ENCODE measurements at places on chromosomes 12 and 14. TPM values are rescaled to one million over a fixed set of nuclear protein-coding genes. Genes with fewer than 3 reads are reported as not detected.

CPNE6 gene
- 0.09 TPM for total RNA-seq

DNA sequence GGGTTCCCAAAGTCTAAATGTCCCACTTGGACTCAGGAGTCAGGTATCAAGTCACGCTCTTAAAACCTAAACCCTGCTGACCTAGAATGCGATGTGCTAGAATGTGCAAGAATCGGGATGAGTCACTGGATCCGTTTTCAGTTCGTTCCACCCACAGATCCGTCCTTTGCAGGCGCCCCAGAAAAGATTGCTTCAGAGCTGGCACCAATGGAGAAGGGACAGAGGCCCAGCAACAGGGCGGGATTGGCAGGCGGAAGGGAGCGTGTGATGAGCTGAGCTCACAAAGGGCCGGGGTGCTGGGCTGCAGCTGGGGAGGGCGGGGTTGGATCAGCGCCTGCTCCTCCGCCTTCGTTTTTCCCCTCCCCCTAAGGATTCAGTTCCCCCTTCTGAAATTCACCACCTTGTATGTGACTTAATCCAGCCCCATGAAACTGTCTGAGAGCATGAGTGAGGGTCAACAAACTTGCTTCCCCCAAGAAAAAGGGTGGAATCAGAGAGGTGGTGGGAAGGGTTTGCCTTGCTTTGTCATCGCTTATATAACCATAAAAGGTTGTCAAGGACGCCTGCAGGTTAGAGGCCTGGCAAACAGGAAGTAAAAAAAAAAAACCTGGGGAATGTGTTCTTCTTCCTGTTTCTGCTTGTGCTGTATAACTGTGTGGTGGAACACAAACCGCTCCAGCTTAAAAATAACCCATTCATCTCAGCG is 2.8 kb upstream of the UBC start:
- peak; percentile 97 for DNase-seq

GRCh38 chr12:127980585-127980984 is 286.4 kb upstream of the TMEM132C start:
- DNase-seq = no peak

BLOC1S1 gene
- total RNA-seq = 97.2 TPM

DNA sequence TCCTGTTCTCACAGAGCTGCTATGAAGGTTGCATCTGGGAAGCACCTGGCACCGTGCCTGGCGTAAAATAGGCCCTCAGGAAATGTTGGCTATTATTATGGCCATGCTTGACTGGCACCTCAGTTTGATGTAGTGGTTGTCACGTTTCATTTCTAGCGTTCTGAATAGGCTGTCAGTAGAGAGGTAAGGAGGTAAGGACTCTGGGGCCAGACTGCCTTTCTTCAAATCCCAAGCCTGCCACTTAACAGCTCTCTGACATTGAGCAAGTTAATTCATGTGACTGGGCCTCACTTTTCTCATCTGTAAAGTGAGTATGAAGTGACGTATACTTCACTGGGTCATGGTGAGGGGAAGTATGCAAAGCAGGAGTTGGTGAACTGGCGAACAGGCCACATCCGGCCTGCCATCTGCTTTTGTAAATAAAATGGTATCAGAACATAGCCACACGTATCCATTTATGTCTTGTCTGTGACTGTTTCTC is 196.2 kb downstream of the CACNA1C start:
- no peak for DNase-seq

OASL gene
- total RNA-seq = 5.1 TPM

MTRFR gene
- total RNA-seq = 8.6 TPM

TAS2R9 gene
- total RNA-seq = not detected

DNA sequence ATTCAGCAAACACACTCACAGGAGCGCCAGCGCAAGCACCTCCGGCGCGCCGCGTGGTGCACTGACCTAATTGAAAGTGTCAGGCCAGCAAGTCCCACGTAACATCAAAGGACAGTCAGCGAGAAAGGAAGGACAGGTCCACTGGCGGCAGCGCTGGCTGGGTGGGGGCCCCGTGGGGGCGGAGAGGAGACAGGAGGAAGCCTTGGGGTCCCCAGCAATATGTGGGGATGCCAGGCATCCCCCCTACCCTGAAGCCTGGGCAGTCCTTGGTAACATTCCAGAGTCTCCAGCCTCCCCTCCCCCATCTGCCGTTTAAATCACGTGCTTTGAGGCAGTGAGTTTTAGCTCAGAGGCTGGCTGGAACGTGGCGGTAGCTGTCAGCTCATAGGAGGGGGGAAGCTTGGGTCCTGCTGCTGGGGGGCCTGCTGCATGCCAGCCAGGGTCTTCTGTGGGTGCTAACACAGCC is 159.2 kb downstream of the CALM1 start:
- no peak for DNase-seq

DNA sequence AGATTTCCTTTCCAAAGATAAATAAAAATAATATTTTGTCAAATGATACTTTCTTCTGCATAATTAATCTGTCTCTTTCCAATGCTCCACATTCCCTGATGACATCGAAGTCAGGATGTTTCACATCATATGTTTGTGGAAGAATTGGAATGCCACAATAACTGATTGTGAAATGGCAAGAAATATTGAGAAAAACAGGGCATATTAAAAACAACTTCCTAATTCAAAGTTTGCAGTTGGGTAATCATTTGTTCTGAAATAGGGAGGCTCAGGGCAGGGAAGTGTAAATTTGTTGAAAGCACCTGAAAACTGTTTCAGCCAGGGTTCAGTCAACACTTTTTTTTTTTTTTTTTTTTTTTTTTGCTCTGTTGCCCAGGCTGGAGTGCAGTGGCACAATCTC is 50.7 kb downstream of the BCAT1 start:
- DNase-seq = no peak

DNA sequence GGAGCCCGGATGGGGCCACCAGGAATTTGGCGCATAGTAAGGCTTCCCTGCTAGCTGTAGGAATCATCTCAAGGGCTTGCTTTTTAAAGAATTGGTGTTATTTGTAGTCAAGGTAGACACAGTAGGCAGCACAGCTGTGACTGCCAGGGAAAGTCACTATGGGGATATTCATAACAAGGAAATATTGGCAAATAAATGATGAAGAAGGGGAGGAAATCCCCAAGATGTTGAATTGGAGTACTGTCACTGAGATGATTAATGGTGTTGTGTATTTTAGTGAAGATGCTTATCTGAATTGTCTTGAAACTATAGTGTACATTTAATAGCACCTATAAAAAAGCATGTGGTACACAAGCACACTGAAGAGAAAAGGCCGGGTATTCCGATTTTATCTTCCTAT is 118.9 kb downstream of the NPAS3 start:
- DNase-seq = no peak
